NB4 (cell line): ENCODE measurements at places on chromosomes 16 and 17.
A peak's percentile ranks its signal among the peaks of the same experiment; 100 is the strongest.

- DNase-seq = no peak
Measured at GRCh38 chr17:5809056-5809455, 224.7 kb upstream of the NLRP1 start.

- DNase-seq = no peak
Measured at GRCh38 chr16:70663524-70664324, 17.4 kb downstream of the IL34 start.

DNA sequence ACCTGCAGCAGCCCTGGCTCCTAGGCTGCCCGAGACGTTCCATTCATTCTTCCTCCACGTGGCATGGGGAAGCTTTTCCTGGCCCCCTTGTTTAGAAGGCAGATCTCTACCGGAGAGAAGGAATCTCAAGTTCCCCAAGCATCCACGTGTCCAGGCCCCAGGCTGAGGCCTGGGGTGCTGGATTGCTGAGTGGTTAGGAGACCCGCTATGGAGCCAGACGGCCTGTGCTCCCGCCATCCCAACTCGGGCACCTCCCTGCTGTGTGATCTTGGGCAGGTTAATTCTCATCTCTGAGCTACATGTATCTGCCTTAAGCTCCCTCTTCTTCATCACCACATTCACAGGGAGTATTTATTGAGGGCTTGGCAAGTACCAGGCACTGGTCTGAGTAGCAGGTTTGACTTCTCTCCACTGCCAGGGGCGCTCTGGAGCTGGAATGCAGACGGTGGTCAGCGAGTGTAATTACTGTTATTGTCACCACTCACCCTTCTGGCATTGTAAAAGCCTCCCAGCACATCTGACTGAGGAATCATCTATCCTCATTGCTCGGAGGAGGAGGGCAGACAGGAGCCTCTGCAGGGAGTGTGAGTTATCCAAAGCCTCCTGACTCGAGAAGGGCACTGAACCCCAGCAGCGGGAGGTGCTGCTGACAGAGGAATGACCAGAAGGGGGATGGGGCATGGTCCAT lies 1.1 kb upstream of the ADGRG1 start:
- peak; percentile 35 for DNase-seq

GRCh38 chr17:57625957-57626356 lies 119.1 kb downstream of the CCDC182 start:
- no peak for DNase-seq

DNA sequence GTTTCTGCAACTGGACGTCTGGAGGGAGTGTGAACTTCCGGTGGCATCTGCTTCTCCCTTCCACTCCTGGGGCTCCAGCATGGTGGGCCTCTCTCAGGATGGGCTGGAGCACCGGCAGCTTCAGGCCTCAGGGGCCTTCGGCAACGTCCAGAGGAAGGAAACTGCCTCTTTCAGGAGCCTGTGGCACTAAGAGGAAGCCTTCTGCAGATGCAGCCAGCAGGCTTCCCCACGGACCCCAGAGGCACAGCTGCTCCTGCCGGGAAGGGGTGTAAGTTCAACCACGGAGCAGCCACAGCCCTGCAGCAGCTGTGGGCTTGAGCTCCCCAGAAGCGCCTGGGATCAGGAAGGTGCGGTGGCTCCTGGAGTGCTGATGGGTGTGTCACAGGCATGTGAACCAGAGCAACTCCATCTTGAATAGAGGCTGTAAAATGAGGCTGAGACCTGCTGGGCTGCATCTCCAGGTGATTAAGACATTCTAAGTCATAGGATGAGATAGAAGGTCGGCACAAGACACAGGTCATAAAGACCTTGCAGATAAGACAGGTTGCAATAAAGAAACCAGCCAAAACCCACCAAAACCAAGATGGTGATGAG lies 50.8 kb upstream of the KLHDC4 start:
- peak; percentile 87 for DNase-seq
